Right cardiac atrium (tissue), 5 donors: ENCODE measurements at places on chromosomes 5 and 9. TPM values are rescaled to one million over a fixed set of nuclear protein-coding genes. Genes with fewer than 3 reads are reported as not detected.
A peak's percentile ranks its signal among the peaks of the same experiment; 100 is the strongest.

DNA sequence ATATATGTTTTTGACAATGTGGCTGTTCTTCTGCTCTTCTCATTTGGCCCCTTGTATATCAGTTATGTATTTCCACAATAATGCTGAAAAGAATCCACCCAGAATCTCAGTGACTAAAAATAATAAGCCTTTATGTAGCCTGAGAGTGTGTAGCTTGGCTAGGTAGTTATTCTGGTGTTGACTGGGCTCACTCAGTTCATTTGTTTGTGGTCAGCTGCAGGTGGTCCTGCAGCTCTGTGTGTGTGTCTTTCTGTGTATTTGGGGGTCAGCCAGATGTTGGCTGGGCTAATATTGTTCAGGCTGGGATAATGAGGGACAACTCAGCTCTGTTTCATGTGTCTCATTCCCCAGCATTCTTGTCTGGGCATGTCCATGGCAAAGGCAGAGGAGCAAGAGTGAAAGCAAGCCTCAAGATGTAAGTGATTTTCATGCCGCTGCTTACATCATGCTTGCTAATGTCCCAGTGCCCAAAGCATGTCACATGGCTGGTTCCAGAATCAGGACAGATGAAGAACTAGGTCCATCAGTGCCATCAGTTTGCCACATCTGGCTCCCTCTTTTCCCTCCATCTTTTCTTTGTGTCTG, 162.8 kb downstream of the KCTD16 start:
- no peak for DNase-seq

The ANKRD18A gene
- polyA plus RNA-seq: 3.1 TPM

DNA sequence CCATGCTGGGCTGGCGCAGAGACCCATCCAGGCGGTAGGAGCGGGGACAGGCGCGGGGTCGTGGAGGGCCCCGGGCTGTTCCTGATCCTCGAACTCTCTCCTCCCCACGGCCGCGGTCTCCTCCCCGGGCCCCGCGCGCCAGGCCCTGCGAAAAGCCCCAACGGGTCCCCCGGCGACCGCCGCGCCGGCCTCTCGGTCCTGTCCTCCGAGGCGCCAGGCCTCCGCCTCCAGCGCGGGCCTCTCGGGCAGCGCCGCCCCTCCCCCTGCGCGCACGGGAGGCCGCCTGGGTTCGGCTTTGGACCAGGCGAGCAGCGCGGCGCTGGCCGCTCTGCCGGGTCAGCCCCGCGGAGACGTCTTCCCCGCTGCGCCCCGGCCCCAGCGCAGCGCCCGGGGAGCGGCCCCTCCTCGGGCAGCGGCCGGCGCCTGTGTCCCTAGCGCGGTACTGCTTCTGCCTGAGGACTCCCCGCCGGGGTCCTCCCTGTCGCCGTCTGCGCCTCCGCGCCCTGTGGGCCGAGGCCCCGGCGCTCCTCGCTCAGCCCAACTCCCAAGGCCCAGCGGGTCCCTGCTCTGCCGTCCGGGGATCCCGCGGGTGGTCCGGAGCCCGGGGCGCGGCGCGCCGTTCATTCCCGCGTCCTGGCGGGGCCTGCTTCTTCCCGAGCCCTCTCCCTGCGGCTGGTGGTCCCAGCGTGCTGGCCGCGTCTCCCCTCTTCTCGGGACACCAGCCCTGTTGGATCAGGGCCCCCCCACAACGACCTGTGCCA, 13.4 kb downstream of the COL23A1 start:
- peak; percentile 19 for DNase-seq

- no peak for DNase-seq
Measured at GRCh38 chr5:10493884-10494283, 52.2 kb downstream of the ROPN1L start.

DNA sequence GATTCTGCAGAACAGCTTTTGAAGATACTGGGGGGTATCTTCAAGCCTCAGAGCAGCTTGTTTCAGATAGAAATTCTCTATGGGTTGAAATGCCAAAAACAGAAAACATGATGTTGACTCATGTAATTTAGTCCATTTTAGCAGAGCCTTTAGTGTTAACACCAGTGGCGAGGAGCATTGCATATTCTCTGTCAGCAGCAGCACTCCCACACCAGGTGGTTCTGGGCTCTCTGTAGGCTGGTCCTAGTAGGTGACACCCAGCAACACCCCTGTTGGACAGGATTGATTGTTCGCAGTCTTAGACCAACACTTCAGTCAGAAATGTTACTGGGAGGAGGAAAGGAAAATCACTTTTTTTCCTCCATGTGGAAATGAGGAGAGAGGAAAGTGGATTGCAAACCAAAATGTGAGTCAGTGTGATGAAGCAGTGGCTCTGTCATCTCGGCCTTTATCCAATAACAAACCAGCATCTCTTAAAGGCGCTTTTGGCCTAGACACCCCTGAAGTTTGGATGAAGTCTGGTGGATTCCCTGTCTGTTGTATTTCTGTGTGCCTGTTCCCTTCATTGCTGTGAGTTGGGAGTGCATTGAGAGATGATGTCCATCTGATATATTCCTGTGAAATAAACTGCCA, 16.8 kb downstream of the SLC46A2 start:
- DNase-seq: no peak

GRCh38 chr5:16057277-16057676, 122.3 kb downstream of the MARCHF11 start:
- no peak for DNase-seq

DNA sequence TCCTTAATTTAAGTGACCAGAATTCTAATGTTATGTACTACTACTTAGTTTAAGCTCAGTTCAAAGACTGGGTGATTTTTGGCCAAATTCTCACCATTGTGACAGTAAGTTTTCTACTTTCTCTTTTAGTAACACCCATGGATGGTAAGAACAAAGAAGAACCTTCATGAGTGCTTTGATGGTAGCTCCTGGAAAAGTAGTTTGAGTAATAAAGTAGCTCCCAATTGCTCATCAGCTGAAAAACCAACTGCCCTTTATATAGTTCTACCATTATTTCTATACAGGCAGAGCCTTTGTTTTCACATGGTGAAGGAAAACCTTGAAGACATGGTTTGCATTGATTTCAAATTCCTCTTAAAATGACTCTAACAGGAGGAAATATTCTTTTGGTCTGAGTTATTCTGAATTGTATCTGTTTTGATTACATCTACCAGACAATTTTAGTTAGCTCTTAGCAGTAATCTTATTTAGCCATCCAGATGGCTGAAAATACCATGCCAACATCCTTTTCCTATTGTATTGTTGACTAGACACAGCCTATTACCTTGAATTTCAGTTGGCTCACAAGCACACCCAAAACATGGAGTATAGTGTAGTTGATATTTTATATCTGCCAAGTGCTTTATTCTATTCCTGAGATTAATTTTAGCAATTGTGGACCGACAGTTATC, 23.7 kb upstream of the STARD4 start:
- DNase-seq: no peak

DNA sequence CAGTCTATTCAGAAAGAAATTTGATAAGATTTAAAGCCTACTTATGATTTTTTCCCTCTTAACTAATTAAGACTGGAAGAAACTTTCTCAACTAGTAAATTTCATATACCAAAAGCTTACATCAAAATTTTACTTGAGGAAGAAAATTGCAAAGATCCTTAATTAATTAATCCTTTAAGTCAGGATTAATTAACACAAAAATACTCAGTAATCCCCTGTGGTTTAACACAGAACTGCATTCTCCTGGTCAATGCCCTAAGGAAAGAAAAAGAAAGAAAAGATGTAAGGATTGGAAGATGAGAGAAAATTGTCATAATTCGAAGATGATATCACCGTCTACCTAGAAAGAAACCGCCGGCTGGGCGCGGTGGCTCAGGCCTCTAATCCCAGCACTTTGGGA, 17.3 kb upstream of the RUFY1 start:
- DNase-seq: no peak

DNA sequence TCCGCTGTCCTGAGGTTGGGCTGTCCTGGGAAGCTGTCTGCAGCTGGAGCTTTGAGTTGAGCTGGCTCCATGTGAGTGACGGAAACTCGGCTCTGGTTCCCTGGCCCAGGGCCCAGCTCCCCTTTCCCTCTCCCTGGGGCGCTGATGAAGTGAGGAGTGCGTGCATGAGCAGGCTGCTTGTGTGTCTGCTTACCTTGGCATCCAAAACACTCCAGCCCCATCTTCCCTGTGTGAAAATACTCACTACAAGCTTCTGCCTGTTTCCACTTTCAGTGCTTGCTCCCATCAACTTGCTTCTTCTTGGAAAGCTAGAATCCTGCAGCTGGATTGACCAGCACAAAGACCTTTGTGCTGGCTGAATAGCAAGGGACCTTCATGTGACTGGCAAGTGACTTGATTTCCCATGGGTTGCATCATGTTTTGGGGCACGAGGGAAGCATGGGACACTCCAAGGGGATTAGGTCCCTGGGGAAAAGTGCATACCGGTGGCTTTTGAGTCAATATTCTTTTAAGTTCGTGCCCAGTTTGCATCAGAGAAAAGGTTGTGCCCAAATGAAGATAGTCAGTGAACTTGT, 198.1 kb downstream of the GADD45G start:
- DNase-seq: peak; percentile 80
